Osteoblast (primary cell): ENCODE measurements at places on chromosomes 1 and 21.

- DNase-seq: no peak
Measured at GRCh38 chr1:206441336-206441967, 28.8 kb upstream of the IKBKE start.

GRCh38 chr1:212457740-212458338, 25.1 kb downstream of the NENF start:
- DNase-seq: peak; percentile 77

DNA sequence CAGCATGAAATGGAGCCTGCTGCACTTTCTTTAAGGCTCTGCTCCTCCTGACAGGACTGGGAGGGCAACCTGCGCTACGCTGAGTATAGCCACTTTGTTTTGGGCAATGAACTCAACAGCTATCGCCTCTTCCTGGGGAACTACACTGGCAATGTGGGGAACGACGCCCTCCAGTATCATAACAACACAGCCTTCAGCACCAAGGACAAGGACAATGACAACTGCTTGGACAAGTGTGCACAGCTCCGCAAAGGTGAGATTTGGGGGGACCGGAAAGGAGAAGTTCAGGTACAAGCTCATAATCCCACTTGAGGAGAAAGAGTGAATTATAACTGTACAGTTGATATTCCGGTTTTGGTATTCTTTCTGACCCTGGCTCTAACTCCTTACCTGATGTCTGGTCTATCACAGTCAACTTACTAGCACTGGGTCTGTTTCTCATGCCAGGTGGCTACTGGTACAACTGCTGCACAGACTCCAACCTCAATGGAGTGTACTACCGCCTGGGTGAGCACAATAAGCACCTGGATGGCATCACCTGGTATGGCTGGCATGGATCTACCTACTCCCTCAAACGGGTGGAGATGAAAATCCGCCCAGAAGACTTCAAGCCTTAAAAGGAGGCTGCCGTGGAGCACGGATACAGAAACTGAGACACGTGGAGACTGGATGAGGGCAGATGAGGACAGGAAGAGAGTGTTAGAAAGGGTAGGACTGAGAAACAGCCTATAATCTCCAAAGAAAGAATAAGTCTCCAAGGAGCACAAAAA, 5.4 kb downstream of the ANGPTL7 start:
- DNase-seq: no peak

DNA sequence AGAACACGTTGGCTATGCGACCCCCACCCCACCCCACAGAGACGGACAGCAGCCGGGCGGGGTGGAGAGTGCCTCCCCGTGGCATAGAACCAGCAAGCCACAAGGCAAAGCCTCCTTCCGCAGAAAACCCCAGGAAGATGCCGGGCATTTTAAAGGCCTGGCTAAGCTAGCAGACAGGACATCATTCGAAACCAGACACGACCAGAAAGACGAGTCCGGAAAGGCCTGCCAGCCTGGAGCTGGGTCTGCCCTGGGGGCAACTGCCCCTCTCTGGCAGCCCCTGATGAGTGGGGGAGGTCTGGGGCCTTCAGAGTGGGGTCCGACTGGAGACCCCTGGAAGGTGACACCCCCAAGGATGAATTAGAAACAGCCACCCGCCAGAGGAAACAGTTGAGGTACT, 8.5 kb downstream of the FTCD start:
- DNase-seq: no peak

GRCh38 chr21:42287193-42288083, 27.8 kb downstream of the TFF3 start:
- no peak for DNase-seq
